ENCODE measurements at places on chromosomes 6 and 20.

GRCh38 chr6:135936606-135937005 is 85.1 kb downstream of the PDE7B start:
- no peak for DNase-seq

- DNase-seq: no peak
These were observed 14.9 kb upstream of the BTN1A1 start for GRCh38 chr6:26485112-26485780.

DNA sequence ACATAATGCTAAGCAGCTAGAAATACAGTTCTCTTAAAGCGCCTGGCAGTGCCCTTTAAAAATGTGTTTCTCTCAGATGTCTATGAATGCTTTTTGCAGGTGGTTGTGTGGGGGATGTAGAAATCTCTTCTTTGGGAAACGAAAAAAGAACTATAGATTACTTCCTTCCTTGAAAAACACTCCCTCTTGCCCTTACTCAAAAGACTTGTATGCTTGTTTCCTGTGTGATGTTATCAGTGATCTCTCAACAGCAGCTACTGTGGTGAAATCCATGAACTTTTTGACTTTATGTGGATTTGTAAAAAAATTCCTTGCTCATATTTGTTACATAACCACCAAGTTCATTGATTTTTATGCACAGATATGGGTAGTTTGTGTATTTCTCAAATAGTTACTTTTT is 916.5 kb downstream of the QKI start:
- DNase-seq: peak; percentile 19

GRCh38 chr6:84449220-84449619 is 221.8 kb upstream of the CEP162 start:
- DNase-seq: no peak

- no peak for DNase-seq
These were observed 171.6 kb downstream of the ARID1B start for GRCh38 chr6:156948807-156949206.
